Gastroesophageal sphincter (tissue), 4 donors: ENCODE measurements at places on chromosomes 4 and X. TPM values are rescaled to one million over a fixed set of nuclear protein-coding genes. Genes with fewer than 3 reads are reported as not detected.

GRCh38 chrX:11992271-11992670 is 146.0 kb upstream of the FRMPD4 start:
- ATAC-seq: no peak

DNA sequence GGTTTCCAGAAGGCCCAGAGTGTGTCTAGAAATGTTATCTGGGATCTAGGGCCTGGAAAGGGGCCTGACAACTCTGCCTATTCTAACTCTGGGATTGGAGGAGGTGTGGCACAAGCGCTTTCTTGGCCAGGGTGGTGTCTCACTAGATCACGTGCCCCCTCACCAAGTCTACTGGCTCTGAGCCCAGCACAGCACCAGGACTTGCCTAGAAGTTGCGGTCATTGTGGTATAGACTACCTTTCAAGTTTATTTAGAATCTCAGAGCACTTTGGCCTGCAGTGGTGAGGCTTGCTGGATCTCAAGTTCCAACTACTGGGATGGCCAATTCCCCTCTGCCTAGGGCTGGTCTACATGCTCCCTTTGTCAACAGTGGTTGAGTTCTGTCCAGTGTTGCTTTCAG is 223.3 kb upstream of the MAGEB2 start:
- ATAC-seq: no peak

The GPR119 gene
- not detected for total RNA-seq

GRCh38 chr4:101259876-101260275 is 87.5 kb downstream of the PPP3CA start:
- no peak for ATAC-seq

DNA sequence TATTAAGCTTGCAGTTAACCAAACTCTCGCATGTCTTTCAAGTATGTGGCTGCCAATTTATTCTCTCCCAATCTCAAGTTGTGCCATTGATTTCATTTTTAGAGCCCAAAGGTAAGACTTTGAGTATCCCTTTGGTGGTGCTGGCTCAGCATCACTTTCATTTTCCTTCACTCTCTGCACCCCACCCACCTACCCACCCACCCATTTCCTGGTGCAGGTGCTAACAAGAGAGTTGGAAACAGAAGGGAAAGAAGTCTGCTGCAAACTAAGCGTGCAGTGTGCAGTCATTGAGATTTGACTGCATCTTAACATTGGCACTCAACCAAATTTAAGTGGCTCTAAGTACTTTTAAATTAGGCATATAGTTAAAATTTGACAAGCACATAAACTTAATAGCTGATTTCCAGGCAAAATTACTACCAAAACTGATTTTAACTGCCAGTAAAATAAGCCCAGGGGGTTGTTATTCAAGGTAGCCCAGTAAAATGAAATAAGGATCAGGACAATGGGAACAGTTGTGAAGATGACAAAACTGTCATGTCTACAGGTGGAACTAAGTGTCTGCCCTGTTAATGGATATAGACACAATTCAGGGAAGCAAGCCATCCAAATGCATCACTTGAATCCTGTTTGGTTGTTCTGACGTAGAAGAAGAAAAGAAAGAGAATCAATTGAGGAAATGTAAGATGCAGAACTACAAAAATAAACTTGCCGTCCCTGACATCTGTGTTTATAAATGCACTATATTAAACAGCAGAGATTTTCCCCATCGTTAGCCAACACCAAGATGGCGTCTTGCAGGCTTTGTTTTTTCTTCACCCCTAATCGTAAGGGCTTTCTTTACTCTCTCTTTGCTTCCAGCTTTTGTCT is 184.2 kb downstream of the KDR start:
- no peak for ATAC-seq

GRCh38 chrX:18973527-18974192 is 10.3 kb downstream of the PHKA2 start:
- ATAC-seq: no peak

DNA sequence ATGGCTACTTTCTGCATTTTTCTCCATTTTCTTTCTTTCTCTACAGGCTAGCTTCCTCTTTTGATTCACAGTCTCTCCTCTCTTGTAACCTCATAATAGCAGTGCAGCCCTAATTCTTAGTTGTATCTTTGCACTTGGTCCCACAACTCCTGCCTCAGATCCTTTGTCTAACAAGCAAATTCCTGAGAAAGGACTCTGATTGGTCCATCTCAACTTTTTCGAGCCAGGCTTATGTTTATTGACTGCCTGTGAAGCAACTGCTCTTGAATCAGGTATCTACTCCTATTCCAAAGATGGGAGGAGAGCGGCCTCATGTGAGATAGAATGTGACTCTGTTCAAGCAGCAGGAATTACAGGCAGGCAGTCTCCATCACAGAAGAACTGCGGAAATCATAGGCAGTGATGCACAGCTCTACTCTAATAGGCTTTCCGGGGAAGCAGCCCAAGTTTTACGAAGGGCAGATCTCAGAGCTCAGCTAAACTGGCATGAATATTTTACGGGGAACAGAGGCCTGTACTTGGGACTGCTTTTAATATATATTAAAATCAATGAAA is 123.5 kb downstream of the GABRB1 start:
- no peak for ATAC-seq

- ATAC-seq: no peak
Observed at GRCh38 chr4:145058256-145058655, 39.7 kb downstream of the ANAPC10 start.

DNA sequence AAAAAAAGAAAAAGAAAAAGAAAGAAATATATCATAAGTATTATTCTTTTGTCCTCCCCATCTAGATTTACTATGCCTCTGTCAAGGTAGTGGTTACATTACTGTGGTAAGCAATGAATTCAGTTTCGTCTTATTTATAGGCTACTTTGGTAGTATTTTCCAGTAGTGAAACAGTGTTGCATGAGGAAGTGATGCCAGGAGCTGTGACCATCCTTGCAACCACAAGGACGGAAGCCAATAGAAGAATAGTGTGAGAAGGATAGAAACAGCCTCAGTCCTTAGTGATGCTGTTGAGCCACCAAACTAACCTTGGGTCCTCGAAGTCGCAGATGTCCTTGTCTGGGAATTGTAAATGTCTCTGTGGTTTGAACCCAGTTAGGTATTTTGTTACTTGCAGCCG is 328.5 kb downstream of the PPP3CA start:
- no peak for ATAC-seq

GRCh38 chrX:97310373-97310772 is 426.7 kb downstream of the RPA4 start:
- no peak for ATAC-seq

- peak; percentile 39 for ATAC-seq
Observed at GRCh38 chrX:101550751-101551379, 518 bp downstream of the ARMCX1 start.

- ATAC-seq: no peak
Observed at GRCh38 chr4:8771258-8771590, 100.4 kb downstream of the HMX1 start.

DNA sequence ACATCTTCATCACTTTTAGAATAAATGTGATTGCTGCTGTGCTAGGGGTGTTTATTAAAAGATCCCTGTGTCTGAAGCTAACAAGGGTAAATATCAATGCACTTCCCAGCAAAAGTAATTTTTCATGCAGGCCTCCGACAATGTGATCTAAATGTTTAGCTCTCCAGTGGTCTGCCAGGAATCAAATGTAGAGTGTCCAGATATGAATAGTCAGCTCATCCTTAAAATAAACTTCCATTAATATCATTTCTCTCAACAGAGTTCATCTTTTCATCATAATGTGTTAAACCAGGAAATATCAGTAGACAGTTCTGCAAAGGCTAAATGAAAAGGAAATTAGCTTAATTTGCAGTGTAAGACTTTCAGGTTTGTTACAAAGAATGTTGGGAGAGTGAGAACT is 102.2 kb upstream of the EGFL6 start:
- no peak for ATAC-seq

- ATAC-seq: no peak
Observed at GRCh38 chr4:185779517-185779916, 32.5 kb downstream of the SORBS2 start.

The LINC00632 gene
- total RNA-seq: 18.9 TPM

DNA sequence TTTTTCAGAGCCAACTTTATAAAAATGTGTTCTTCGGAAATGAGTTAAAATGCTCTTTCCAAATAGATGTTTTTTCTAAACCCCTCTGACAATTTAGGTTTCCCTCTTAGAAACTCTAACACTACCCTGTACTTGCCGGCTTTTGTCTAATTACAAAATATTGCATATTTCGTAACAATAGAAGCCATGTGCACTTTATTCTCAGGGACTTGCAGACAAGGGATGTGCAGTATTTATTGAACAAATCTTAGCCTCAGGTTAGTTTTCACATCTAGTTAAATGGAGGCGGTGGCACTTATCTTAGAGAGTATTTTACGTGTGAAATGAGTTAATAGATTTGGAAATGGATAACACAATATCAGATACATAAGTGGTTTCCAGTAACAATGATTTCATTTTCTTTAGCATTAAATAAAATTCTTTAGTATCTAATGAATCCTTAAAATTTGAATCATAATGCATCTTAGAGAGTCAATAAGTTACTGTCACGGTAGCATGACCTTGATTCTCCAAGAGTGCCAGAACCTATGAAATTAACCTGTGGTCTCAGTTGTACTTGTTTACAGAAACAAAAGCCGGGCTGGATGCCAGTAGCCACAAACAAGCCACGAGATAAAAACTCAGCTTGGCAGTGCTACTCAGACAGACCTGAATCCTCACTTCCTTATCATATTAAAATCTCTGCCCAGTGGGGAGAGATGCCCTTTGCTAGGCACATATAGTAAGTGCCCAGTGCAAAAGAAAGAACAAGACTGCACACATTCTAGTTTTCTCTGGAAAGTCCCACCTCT is 772 bp upstream of the PABPC4L start:
- no peak for ATAC-seq

GRCh38 chr4:184174571-184175488 is 42.8 kb downstream of the ENPP6 start:
- ATAC-seq: no peak

The NDP gene
- not detected for total RNA-seq

GRCh38 chr4:183012879-183013729 is 86.0 kb upstream of the WWC2 start:
- ATAC-seq: no peak

The MAGEA10 gene
- total RNA-seq: not detected

DNA sequence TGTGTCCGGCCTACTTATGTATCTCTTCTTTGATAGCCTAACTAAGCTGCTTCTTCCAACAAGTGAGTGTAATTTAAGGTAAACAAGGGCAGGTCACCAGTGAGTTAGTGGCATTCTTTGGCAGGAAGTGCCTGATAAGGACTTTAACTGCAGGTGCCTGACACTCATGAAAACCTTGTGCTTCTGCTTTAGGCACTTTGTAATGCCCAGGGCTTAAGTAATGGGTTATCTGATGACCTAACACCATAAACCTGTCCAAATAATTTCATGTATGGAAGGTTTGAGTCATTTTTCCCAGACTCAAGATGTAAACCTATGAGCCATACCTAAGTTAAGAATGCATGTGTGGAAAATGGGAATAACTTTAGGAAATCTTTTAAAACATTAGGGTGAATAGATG is 43.0 kb downstream of the BCOR start:
- ATAC-seq: no peak

The FGF5 gene
- 1.2 TPM for total RNA-seq

GRCh38 chr4:33802578-33802977 is 2441.7 kb downstream of the ARAP2 start:
- ATAC-seq: no peak

DNA sequence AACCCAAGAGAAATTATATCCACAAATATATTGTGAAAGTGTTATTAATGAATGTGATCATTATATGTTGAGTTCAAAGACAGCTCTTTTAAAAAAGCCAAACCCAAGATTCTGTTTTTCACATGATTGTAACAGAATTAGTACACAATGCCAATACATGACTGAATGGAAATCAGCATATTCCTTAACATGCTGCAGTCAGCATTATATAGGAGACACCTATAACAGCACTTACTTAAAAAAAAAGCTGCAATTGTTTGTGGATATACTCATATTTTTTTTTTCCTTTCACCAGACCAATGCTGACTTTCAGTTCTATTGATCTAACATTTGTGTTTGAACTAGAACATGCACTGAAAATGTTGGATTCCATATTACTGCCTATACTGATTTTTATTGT is 165.2 kb downstream of the CCSER1 start:
- ATAC-seq: no peak

DNA sequence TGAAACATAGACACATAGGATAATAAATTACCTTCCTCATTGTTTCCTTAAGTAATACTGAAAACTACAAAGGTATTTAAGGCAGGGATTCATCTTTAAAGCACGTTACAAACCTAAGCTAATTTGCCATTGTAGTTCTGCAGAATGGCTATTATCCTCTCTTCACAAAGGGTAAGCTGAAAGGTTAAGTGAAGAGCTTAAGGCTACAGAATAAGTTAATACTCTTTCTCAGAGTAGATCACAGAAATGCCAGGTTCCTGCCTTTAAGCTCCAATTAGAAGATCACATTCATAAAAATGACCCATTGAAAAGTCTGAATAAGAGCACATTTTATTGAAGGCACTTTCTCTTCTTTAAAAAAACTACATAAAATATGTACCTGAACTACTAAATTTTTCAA is 42.1 kb upstream of the PRDM5 start:
- no peak for ATAC-seq

GRCh38 chr4:1298461-1298860 is 8.8 kb downstream of the MAEA start:
- ATAC-seq: no peak

DNA sequence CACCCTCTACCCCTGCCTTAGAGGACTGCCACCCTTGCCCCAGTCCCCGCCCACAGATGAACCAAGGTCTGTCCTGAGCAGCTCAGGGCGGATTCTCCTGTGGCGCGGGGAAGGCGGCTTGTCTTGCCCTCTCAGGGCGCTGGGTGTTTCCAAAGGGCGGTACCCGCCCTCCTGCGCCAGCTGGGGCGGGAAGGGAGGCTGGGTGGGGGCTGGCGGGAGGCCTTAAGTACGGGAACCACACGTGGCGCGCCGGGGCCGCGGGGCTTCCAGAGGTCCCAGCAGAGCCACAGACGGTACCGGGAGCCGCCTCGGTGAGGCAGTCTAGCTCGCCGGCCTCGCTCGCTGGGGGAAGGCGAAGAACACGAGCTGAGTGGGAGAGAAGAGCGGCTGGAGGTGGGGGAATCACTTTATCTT is 361.1 kb downstream of the MID1IP1 start:
- peak; percentile 57 for ATAC-seq

- ATAC-seq: no peak
Observed at GRCh38 chr4:128869776-128870509, 60.4 kb downstream of the JADE1 start.

DNA sequence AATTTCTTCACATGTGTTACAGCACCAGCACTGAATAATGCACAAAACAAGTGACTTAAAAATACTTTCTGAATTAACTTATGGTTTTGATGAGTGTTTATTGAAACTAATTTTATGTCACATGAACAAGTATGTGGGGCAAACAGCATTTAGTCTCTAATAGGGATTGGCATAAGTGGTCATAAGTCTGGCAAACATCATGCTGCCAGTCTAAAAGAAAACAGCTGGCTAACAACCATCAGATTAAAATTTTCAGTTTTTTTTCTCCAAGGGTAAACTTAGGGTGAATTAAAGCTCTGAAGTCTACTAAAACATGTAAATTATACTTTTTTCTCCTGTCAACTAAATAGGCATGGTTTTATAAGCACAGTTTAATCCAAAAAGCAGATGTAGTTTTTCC is 1014.2 kb downstream of the FAT4 start:
- ATAC-seq: no peak
